ENCODE measurements at places on chromosomes 2 and 18. TPM values are rescaled to one million over a fixed set of nuclear protein-coding genes. Genes with fewer than 3 reads are reported as not detected.

The CDH20 gene
- not detected for total RNA-seq

The CKAP2L gene
- total RNA-seq = 24.9 TPM

The PFN4 gene
- not detected for total RNA-seq

The VWC2L gene
- total RNA-seq = not detected

GRCh38 chr2:9627310-9627709 is 3.5 kb downstream of the YWHAQ start:
- DNase-seq = no peak

DNA sequence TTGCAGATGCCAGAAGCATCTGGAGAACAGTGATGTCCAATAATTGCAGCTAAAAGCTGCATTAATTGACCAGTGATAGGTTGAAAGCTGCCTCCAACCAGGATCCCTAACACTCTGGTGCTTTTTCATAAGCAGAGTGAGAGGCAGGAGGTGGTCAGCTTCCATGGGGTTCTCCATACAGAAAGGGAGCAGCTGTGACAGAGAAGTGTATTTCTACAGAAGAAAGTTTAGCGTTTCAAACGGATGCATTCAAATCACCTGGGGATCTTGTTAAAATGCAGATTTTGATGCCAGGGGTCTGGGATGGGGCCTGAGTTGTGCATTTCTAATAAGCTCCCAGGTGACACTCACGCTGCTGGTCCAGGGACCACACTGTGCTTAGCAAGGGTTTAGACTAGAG is 216.5 kb upstream of the NRP2 start:
- no peak for DNase-seq

DNA sequence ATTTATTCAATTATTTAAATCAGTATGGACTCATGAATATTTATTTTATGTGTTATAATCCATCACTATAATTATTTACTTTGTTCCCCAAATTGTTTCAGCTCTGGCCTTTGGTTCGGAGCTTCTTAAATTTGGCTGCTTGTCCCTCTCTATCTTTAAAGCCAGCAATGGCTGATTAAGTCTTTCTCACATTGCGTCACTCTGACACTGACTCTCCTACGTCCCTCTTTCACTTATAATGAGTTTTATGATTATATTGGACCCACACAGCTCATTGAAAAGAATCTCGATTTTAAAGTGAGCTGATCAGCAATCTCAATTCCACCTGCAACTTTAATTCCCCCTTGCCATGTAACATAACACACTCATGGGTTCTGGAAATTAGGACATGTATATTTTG is 185.2 kb upstream of the SLC39A10 start:
- DNase-seq = no peak

- no peak for DNase-seq
Observed at GRCh38 chr2:501130-501529, 176.1 kb downstream of the TMEM18 start.

- peak; percentile 85 for DNase-seq
Observed at GRCh38 chr2:238938401-238939055, 90.6 kb downstream of the TWIST2 start.

DNA sequence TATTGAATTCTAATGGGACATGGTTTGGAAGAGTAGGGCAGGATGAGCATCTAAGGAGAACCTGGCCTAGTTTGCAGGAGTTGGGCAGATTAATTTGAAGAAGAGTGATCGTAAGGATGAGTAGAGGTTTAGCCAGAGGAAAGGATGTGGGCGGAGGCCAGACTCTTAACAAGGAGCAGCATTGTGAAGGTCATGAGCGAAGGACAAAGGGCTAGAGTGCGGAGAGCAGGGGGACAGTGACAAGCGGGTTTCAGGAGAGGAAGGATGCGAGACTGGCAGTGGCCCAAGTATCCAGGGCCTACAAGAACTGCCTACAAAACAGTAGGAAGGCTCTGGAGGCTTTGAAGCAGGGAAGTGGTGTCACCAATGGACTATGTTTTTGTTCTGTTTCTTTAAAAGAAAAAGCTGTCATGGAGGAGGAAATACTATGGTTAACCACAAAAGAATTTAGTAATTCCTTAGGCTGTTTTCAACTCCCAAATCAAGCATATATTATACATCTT is 20.1 kb downstream of the SLC66A3 start:
- peak; percentile 17 for DNase-seq

GRCh38 chr18:79534356-79534755 is 138.6 kb downstream of the NFATC1 start:
- no peak for DNase-seq

Data from HFFc6 (cell line).